Fibroblast of skin of right biceps (primary cell): ENCODE measurements at places on chromosomes 1 and 21.

DNA sequence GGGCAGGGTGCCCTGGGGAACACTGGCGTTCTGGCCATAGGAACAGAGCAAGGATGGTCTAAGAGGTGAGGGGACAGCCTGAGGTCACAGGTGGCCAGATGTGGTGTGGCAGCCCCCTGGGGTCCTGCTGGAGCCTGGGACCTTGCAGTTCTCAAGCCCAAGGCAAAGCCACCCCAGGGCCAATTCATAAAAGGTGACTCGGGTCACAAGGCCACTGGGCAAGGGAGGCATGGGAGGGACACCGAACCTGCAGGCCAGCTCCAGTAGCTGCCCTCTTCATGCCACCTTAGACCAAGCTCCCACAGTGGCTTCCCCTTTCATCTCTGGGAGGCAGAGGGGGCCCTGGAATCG is 19.3 kb downstream of the TNFRSF25 start:
- no peak for DNase-seq

DNA sequence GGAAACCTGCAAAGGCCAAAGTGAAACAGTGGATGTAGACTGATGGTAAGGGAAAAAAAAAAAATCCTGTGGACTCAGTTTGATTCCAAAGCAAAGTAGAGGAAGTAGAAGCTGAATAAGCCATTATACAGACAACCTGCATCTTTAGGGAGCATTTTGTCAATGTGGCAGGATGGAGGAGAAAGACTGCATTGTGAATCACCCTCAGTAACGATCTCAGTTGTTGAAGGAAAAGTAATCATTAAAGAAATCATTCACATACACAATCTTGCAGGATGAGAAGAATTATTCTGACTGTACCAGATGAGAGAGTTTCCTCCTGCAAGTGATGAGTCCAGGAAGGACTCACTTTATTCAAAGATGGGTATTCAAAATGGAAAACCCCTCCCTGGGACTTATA is 45.1 kb upstream of the TRIM67 start:
- no peak for DNase-seq

- no peak for DNase-seq
Measured at GRCh38 chr1:98797506-98797905, 136.0 kb downstream of the SNX7 start.

GRCh38 chr1:172351346-172351745 is 69.1 kb upstream of the C1orf105 start:
- DNase-seq = peak; percentile 41

DNA sequence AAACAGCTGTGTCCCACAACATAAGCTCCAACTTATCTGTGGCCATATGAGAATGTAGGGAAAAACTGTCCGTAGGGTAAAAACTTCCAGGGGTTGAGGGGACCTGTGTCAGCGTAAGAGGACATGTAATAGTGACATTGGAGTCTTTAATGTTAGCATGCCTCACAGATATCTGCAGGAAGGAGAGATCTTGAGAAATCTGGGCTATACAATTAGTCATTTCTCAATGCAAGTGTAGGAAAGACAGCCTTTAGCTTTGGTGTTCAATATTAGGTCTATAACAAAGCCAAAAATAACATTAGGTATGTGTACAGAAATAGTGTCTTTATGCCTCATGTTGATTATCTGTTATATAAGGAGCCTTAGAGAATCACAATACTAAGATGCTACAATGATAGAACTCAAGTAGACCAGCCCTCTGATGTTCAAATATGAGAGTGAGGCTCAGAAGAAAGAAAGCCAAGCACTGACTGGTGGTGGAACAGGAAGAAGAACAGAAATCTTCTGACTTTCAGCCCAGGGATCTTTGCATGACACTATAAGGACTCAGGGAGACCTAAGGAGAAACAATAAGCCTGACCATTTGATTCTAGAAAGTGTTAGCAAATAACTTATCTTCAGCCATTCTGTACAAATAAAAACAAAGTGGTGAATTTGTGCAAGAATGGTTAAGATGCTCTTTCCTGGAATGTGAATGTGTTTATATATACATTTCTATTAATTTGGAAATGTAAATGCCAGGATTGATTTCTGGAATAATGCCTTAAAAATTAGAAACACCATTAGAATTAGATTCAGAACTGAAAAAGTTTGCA is 152.6 kb downstream of the ZC3H11B start:
- DNase-seq = no peak

DNA sequence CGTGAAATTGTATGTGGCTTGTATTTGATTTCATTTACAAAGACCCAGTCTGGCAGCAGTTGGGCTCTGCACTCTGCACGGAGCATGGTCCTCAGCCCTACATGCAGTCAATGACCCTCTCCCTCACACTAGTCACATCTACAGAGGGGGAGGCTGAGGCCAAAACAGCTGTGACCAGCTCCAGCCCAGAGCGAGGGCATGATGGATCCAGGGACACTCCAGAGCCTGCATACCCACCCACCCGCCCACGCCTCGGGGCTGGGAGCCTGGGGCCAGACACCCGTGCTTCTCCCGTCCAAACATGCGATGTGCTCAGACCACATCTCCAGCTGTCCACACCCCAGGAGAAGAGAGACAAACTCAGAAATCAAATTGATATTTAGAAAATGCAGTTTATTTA is 14.0 kb upstream of the PRDM16 start:
- no peak for DNase-seq

DNA sequence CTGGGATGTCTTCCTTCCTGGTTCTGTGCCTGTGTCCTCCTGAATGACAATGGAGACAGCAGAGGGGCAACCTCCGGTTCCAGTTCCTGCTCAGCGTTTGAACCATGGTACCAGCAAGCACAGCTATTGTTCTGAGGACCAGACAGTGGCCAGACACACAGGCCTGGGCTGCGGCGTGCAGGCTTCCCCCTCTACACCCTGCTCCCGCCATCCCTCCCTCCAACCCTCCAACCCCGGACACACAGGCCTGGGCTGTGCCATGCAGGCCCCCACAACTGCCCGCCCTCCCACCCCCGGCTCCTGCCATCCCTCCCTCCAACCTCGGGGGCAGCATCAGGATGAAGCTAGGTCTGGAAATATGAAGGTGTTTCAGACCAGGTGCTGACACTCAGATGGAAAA is 5.6 kb upstream of the MEGF6 start:
- no peak for DNase-seq

GRCh38 chr1:65237503-65237902 is 71.8 kb upstream of the DNAJC6 start:
- DNase-seq = no peak

DNA sequence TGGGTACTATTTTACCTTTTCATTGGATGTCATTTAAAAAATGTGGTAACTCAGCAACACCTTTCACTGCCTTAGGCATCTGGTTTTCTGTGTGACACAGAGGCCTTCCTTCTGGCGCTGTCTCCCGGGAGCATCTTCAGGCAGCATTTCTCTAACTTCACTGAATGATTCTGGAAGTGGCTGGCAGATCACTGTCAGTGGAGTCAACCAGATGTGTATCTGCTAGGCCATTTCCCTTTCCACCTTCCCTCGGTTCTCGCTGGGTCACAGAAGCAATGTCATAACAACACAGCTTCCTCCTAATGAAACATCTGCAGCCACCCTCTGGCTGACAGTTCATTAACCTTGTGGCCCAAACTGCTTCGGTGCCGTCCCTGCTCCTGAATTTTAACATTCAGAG is 137.8 kb downstream of the KIF26B start:
- DNase-seq = no peak

DNA sequence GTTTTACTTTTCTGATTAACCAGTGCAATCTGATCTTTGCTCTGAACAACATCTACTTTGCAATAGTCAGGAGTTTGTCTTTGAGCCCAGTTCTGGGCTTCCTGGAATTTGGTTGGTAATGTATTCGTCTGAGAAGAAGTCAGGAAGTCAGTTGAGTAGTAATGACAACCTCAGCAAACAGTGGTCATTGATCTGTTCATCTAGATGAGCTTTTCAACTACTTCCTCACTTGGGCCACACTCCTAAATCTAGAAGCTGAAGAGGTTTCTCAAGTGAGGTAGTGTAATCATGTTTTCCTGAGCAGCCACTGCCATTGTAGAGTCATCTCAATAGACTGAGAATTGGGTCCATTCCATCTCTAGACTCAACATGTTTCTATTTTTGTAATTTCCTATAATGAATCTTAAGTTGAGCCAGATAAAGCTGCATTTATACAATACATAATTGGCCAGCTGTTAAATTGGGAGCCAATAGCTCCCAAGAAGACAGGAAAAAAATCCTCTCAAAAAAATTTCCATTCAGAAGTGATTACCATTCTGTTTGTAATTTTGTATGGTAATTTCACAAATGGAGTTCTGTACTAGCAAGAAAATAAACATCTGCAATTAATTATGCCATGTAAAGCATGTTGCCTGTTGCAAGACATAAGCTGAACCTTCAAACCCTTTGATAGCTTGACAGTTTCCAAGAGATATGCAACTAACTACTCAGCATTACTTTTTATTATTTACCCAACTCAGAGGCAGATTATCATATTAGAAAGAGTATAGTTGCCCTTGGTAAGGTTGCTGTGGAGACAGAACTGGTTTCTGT is 49.6 kb downstream of the WDR64 start:
- DNase-seq = no peak

DNA sequence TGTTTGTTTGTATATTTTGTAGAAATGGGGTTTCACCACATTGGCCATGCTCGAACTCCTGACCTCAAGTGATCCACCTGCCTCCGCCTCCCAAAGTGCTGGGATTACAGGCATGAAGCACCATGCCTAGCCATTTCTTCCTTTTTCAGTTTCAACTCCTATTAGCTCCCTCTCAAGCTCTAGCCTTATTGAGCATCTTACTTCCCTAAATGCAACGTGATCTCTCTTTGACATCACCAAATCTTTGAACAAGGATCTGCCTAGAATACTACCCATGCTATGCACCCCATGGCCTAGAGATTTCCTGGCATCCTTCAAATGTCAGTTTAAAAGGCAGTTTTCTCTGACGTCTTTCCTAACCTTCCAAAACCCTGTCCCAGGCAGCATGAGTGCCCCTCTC is 91.1 kb upstream of the NR5A2 start:
- no peak for DNase-seq

- no peak for DNase-seq
Measured at GRCh38 chr1:213698092-213698702, 289.6 kb upstream of the PROX1 start.

DNA sequence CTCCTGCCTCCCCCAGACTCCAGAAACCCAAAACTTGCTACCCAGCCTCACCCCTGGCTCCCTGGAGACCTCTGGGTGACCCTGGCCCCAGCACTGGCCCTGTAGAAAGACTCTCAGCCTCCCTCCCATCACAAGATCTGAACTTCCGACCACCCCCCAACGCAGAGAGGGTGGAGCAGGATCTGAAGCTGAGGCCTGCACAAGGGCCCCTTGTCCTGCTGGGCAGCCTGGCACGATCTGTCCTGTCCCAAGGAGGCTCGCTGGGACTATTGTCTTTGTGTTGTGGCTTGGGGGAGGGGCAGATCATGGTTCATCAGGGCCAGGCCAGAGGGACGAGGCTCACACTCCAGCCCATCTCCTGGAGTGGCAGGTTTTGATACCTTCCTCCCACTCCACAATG is 20.0 kb downstream of the PHLDA3 start:
- DNase-seq = no peak

GRCh38 chr1:234729561-234730474 is 119.8 kb upstream of the IRF2BP2 start:
- peak; percentile 77 for DNase-seq

- DNase-seq = no peak
Measured at GRCh38 chr1:109104364-109105151, 9.4 kb upstream of the ELAPOR1 start.

GRCh38 chr1:239868058-239868832 is 223.4 kb upstream of the FMN2 start:
- DNase-seq = no peak

GRCh38 chr1:197911111-197911856 is 5.9 kb upstream of the LHX9 start:
- DNase-seq = no peak

GRCh38 chr1:60280819-60281218 is 207.2 kb upstream of the C1orf87 start:
- DNase-seq = no peak

GRCh38 chr1:67166196-67166595 is at the start of gene IL23R:
Gene IL23R, plus strand, starts transcription at chr1:67166454. Its CDS starts 1,667 bp downstream, at chr1:67168121.
- DNase-seq = no peak

DNA sequence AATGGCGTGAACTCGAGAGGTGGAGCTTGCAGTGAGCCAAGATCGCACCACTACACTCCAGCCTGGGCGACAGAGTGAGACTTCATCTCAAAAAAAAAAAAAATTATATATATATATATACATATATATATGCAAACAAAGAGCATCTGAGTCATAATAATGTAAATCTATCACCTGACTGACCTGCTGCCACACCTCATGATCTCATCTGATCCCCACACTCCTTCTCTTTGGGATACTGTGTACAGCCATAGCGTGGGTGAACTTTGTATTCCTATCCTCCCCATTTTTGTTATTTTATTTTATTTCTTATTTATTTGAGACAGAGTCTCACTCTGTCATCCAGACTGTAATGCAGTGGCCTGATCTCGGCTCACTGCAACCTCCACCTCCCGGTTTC is 2.6 kb upstream of the HDAC1 start:
- DNase-seq = no peak

GRCh38 chr1:202852163-202852904 is 36.6 kb downstream of the RABIF start:
- peak; percentile 61 for DNase-seq

DNA sequence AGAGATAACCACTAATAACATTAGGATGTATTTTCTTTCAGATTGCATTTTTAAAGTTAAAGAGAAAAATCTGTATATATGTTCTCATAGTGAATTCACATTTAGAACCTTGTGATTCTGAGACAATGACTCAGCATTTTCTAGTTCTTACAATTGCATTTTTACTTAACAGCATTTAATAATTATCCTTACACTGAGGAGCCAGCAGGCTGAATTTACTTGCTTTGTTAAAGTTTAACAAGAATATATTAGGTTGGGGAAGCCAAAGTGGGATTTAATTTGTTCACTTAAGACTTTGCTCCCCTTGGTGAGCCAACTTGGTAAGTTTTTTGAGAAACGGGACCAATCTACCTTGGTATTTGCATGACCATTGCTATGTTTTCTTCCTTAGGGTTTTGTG is 4.5 kb downstream of the PATJ start:
- peak; percentile 33 for DNase-seq
